ENCODE measurements at places on chromosomes 4 and X.

- no peak for DNase-seq
Observed at GRCh38 chrX:25858273-25858880, 279.8 kb upstream of the MAGEB18 start.

GRCh38 chr4:106104276-106104675 lies 209.0 kb downstream of the NPNT start:
- DNase-seq, result no peak

DNA sequence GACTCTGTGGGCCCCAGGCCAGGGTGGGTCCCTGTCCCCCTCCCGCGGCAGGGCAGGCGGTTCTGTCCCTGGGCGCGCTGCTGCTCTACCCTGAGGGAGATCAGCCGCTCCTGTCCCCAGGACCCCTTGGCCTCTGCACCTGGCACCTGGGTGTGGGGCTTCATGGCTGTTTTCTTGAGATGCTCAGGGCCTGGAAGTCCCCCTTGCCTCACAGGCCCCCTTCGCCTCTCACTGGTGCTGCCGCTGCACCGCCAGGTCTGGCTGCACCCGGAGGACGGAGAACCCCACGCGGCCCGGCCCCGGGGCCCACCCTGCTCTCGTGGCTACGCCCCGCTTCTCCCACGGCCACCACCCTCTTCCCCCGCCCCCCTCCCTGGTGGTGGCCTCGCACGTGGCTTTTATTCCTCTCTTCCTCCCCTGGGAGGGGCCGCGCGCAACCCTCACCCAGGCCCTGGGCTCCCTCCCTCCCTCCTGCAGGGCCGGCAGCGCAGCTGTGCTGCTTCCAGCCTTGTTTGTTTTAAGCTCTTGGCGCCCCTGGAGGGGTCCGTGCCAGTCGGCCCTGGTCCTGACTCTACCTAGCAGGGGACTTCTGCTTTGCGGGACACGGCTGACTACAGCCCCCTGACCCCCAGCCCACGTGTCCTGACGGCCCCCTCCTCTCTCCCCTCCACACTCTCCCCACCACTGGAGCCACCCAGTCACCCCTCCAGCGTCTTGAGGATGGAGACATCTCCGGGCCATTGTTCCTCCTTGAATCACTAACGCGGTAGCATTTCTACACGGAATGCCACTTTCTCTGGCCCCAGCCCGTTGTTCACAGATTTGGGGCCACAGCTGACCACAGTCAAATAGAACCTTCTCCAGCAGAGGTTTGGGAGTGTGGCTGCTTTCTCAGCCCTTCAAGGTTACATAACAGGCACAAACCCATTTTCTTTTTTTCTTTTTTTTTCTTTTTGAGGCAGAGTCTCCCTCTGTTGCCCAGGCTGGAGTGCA lies 20.6 kb upstream of the CLDN24 start:
- peak; percentile 43 for DNase-seq

DNA sequence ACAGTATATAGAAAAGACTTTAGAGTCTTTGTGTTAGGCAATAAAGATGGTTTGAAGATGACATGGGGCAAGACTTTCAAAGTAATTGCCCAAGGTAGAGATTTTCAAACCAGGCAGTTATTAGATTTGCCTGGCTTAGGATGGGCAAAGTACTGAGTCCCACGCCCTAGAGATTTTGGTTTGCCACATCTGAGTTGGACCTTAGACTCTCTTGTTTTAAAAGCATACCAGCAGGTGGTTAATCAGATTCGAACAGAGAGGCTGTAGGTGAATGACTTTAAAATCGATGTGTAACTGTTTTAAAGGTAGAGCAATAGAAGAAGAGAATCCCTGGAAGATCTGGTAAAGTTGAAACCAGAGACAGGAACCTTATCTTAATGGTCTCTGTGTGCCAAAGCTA lies 121.5 kb downstream of the RAPGEF2 start:
- DNase-seq, result no peak

GRCh38 chr4:16573739-16574138 lies 324.7 kb downstream of the LDB2 start:
- DNase-seq, result peak; percentile 59

DNA sequence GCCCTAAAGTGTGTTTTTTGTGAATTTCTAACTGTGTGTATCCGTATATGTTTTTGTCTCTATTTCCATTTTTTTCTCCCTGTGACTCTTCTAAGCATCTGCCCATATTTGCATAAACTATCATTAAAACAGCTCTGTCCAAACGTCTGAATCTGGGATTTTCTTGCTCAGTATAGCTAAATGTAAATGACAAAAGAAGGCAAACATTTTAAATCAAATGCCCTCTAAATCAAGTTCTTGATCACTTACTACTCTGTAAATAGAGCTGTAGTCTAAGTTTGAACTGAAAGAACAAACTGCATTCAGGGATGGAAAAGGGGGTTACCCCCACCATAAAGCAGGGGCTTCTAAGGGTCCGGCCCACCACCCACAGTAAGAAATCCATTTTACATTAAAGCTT lies 432.0 kb upstream of the FAM241A start:
- DNase-seq, result no peak

- no peak for DNase-seq
Observed at GRCh38 chr4:169567916-169568315, 44.5 kb downstream of the NEK1 start.

- no peak for DNase-seq
Observed at GRCh38 chr4:150206954-150207353, 128.7 kb downstream of the DCLK2 start.

DNA sequence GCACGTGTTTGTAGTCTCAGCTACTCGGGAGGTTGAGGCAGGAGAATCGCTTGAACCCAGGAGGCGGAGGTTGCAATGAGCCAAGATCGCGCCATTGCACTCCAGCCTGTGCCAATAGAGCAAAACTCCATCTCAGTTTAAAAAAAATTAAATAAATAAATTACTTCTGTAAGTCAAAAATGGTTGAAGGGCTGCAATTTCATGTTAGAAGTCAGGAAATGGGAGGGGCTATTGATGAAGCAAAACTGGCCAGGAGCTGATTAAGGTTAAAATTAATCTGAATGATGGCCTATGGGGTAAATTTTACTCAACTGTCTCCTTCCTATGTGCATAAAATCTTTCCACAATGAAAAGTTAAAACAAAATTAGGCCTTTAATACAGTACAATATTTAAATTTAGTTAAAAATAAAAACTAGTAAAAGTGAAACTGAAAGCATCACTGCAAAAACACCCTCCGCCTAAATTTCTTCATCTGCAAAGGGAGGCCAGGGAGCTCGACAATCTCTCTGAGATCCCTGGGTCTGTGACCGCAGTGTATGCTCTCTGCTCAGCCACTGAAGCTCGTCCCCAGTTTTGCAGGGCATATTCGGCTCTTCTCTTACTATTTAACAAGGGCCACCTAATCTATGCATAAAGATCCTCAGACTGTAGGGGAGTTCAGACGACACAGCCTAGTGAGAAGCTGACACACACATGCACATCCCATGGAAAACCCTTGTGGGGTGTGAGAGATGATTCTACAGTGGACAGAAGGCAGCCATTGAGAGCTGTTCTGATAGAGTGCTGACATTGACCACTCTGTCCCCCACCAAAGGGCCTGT lies 57.2 kb downstream of the IRF2 start:
- DNase-seq, result no peak
